ENCODE measurements at places on chromosomes 7 and 10. TPM values are rescaled to one million over a fixed set of nuclear protein-coding genes. Genes with fewer than 3 reads are reported as not detected.

The RP9 gene
- total RNA-seq, result 36.1 TPM

The FMC1 gene
- 24.7 TPM for total RNA-seq

The TSPAN33 gene
- 6.3 TPM for total RNA-seq

The GRID2IP gene
- total RNA-seq, result not detected

The GPR26 gene
- not detected for total RNA-seq

The ZNF22 gene
- 5.6 TPM for total RNA-seq

The TEX47 gene
- total RNA-seq, result not detected

The TUBAL3 gene
- total RNA-seq, result 0.52 TPM

The CUZD1 gene
- total RNA-seq, result 0.94 TPM

The MCM10 gene
- 25.2 TPM for total RNA-seq

The SAP25 gene
- total RNA-seq, result 0.28 TPM

The NXPH1 gene
- total RNA-seq, result not detected

The MMD2 gene
- total RNA-seq, result not detected

The AKR1E2 gene
- 9.2 TPM for total RNA-seq

The NCOA4 gene
- 110 TPM for total RNA-seq

The DDC gene
- total RNA-seq, result 1.8 TPM

The C7orf33 gene
- total RNA-seq, result not detected

The PNLIPRP3 gene
- total RNA-seq, result not detected

The CCDC3 gene
- 0.95 TPM for total RNA-seq

The GCK gene
- not detected for total RNA-seq

The RAB19 gene
- not detected for total RNA-seq

The GOLGA7B gene
- total RNA-seq, result 4.9 TPM

The MET gene
- total RNA-seq, result 93.7 TPM

The SERPINE1 gene
- total RNA-seq, result 846 TPM

The SLC39A12 gene
- total RNA-seq, result not detected

The STEAP1B gene
- 0.30 TPM for total RNA-seq

The TUBB8 gene
- total RNA-seq, result 0.11 TPM

The RBP3 gene
- not detected for total RNA-seq

The ARHGEF5 gene
- 1.6 TPM for total RNA-seq

The LANCL2 gene
- total RNA-seq, result 14.3 TPM

The TMEM140 gene
- 1.7 TPM for total RNA-seq

The AGMO gene
- 1.3 TPM for total RNA-seq

The DKK1 gene
- 343 TPM for total RNA-seq

The MKX gene
- not detected for total RNA-seq

The SPDYE5 gene
- total RNA-seq, result not detected

The DYNC1I1 gene
- total RNA-seq, result not detected

The NEBL gene
- total RNA-seq, result 2.7 TPM

The SEMA3A gene
- 6.3 TPM for total RNA-seq

The COL13A1 gene
- 0.27 TPM for total RNA-seq

The TFEC gene
- total RNA-seq, result not detected

The PLAC9 gene
- total RNA-seq, result not detected

The NPY4R gene
- total RNA-seq, result 37.9 TPM

The CDC14C gene
- not detected for total RNA-seq

The SFTPD gene
- total RNA-seq, result 0.44 TPM

The GRM8 gene
- total RNA-seq, result not detected

All from A549 treated with DMSO at 1 μM for 4 hours (cell line).